ENCODE measurements at places on chromosomes 4 and X. TPM values are rescaled to one million over a fixed set of nuclear protein-coding genes. Genes with fewer than 3 reads are reported as not detected.

The GABRG1 gene
- 0.11 TPM for total RNA-seq

- DNase-seq, result no peak
Observed at GRCh38 chr4:157992038-157992705, 180.7 kb downstream of the GASK1B start.

GRCh38 chr4:18611026-18611425 lies 589.5 kb upstream of the LCORL start:
- DNase-seq, result no peak

GRCh38 chrX:54530357-54530900 lies 410 bp downstream of the GNL3L start:
- DNase-seq, result no peak

DNA sequence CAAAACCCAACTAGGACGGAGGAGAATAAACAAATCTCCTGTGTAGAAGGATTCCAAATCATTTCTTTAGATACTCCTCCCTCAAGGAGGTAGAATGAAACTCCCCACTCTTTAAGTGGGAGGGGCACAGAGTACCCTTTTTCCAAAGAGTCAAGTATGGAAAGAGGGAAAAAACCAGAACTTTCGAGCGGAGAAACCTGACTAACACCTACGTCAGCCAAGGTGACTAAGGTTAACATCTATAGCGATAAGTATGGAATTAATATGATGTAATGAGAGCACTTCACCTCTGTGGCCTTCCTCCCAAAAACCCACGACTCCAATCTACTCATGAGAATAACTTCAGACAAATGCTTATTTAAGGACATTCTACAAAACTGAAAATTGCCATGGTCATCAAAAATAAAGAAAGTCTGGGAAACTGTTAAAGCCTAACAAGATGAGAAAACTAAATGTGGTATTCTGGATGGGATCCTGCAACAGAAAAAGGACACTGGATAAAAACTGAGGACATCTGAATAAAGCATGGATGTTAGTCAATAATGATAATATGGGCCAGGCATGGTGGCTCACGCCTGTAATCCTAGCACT lies 157.0 kb upstream of the MAP3K15 start:
- DNase-seq, result no peak

DNA sequence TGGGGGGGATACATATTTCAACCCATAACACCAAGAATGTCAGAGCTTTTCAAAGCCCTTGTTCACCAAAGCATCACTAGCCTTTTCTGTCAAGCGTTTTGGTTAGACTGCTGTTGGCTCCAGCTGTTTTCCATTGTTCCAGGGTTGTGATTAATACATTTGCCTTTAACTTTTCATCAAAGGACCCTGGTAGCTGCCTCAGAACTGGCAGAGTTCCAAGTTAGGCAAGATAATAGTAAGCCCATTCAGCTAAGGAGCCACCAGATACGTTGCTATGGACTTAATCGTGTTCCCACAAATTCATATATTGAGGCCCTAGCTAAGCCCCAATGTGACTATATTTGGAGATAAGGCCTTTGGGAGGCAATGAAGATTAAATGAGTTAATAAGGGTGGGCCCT lies 37.1 kb downstream of the ENOPH1 start:
- no peak for DNase-seq

The POU3F4 gene
- 0.20 TPM for total RNA-seq

DNA sequence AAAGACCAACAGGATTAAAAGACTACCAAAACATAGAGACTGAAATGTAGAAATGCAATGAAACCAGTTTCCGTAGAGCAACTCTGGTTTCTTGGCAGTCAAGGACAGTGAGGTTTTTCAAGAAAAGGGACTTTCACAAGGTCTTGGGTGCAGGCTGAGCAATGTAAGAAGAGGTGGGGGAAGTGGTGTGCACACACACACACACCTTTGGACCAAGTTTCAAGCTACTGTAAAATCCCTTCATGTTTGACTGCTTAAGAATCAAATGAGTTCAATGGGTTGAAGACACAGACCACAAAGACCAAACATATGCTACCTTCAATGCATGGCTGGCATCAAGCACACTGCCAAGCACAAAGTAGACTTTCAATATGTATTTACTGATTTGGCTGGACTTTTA lies 17.8 kb upstream of the MCF2 start:
- DNase-seq, result no peak

DNA sequence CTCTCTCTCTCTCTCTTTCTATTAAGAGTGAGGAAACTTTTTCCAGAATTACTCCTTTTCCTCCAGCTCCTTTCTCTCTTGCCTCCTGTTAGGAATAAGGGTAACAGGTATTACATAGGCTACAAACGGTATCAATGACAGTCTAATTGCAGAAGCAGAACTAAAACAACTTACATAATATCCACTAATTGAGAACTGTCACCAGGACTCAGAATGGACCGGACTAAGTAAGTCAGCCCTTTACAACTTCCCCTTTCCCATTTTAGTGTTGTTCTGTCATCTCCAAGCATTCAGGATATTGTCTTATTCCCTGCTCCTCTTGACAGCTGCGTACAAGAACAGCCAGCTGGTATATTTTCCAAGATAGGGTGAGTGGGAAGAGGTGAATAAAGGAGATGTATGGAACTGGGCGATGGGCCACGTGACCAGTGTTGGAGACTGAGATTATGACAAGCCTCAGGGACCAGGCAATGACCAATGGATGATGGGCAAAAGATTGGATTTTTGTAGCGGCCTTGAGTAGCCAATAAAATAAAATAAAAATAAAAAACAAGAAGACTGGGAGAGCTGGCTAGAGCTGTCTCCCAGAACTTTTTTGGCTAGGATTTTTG lies 2.3 kb upstream of the FNIP2 start:
- no peak for DNase-seq

DNA sequence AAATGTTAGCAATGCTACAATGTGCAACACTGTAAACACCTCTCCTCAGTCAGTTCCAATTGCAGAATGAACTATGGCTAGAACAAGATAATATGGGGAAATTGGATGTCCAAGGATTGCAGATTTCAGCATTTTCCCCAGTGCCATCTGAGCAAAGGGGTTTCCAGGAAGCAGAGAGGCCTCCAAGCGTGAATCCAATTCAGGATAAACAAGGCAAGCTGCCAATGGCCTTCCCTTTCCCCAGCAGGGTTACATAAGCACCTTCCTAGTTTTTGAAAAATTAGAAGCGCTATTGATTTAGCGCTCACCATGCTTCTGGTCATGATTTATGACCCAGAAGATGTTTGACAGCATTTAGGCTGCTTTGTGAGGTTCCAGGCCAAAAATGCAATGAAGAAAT lies 223.0 kb upstream of the GATB start:
- DNase-seq, result no peak

The PDCL2 gene
- not detected for total RNA-seq

DNA sequence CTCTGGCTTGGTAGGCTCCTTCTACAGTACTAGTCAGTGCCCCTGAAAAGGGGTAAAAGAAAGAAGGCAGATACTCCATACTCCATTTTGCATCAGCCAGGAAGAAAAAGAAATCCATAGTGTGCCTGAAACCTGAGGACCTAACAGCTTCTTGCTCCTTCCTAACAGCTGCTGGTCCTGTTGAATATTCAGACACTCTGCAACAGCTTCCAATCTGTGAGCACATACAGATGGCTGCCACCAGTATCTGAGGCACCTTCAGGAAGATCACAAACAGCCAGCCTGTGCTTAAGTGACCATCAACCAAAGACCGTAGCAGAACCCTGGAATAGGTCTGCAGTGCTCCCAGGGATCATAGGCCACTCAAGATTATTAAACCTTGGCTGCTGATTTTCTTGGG lies 4.3 kb downstream of the GIMD1 start:
- DNase-seq, result no peak

The TMEM150C gene
- total RNA-seq, result 2.7 TPM

- DNase-seq, result no peak
Observed at GRCh38 chrX:130715299-130715698, 187.7 kb downstream of the ENOX2 start.

DNA sequence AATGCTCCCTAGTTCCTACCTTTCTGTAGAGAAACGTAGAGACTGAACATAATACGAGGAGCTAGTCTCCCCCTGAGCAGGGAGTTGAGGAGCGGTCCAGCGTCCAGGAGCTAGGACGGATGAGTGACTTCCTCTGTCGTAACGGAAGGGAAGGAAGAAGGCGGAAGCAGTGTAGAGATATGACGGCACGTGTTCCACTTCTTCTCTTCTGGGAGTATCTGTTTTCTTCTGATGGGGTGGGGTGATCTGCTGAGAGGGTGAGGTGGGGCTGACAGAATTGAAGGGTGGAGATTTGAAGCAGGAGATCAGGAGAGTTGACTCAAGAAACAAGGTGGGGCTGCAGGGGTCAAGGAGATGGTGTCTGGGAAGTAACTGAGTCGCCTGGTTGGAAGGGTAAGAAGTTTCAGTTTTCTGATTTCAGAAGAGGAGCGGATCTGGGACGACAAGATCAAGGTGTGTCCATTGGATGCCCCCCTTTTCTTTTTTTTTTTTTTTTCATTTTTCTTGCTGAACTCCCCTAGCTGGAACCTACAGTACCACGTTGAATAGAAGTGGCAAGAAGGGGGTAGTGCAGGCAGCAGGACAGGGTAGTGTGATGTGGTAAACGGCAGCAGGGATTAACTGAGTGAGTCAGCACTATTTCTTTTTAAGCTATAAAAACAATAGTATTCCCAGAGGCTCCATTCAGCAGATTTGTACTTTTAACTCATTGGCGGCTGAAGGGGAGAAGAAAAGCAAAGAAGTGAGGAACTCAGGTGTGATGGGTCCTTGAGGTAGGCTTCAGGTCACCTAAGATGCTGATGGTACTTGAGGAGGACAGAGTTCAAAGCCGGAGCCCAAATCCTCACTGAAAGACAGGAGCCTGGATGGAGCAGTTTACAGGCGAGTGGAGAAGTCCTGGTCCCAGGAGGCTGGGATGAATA lies 50.8 kb upstream of the SETD7 start:
- no peak for DNase-seq

GRCh38 chr4:8304827-8305695 lies 35.5 kb downstream of the HTRA3 start:
- DNase-seq, result no peak

- DNase-seq, result no peak
Observed at GRCh38 chr4:125739760-125740159, 425.0 kb downstream of the FAT4 start.

The SMR3B gene
- not detected for total RNA-seq

- no peak for DNase-seq
Observed at GRCh38 chr4:147805946-147806345, 74.1 kb downstream of the ARHGAP10 start.

The APBB2 gene
- 39.6 TPM for total RNA-seq

DNA sequence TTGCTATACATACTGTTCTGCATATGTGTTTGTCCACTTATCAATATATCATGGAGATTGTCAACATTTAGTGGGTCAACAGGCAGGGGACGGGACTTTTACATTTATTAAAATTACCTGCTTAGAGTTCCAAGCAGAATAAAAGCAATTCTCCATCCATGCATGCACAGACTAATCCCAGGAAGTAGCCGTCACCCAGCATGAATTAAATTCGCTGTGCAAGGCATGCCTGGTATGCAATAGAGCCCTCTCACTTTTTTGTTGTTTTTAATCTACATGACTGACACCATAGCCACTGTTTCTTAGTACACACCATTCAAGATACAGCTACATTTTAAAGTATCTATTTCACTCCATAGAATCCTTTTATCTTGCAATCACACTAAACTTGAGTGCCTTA lies 108.9 kb downstream of the USP46 start:
- no peak for DNase-seq

DNA sequence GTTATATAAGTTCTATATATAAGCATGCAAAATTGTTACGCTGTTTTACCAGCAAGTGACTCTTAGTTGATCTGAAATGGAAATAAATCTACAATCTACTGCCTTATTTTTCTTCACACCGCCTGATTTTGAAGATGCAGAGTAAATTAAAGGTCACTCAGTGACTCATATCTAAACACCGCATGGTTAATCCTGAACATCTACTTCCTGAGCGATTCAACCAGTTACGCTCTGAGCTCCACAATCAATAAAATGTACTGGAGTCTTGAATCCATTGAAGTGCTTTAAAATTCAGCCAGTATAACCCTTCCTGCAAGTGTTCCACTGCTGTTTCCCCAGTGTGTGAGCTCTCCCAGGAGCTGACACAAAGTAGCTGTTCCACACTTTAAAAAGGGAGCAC lies 192.8 kb downstream of the SLC7A11 start:
- no peak for DNase-seq

DNA sequence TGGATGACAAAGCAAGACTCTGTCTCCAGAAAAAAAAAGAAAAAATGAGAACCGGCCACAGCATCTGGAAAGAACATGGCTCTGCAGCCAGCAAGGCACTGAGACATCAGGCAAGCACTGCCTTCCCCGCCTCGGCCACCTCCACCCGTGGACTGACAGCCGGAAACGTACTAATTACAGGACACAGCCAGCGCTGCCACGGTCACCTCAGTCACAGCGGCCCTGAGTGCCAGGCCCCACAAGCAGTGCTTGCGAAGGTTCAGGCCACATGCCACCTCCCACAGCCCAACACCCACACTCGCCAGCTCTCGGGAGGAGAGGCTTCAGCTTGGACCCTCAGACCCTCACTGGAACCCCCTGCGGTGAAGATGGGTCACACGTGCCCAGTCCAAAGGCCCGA lies 16.8 kb downstream of the FAM53A start:
- no peak for DNase-seq

The LIMCH1 gene
- total RNA-seq, result 3.3 TPM

DNA sequence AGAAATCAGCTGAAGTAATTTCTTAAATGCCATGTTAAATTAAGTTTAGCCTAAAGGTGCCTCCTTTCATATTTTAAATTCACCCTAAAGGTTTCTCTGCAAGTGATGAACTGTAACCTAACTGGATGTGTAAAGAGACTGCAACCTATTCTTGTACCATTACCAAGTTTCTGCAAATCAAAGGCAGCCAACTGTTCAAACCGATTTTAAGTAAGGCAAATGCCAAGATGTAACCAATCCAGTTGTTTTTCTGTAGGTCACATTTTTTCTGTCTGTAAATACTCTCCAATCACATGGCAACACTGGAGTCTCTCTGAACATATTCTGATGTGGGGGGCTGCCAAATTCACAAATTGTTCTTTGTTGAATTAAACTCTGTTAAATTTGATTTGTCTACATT lies 42.4 kb upstream of the FGF2 start:
- DNase-seq, result no peak

- no peak for DNase-seq
Observed at GRCh38 chr4:147727476-147728028, 4.3 kb upstream of the ARHGAP10 start.

DNA sequence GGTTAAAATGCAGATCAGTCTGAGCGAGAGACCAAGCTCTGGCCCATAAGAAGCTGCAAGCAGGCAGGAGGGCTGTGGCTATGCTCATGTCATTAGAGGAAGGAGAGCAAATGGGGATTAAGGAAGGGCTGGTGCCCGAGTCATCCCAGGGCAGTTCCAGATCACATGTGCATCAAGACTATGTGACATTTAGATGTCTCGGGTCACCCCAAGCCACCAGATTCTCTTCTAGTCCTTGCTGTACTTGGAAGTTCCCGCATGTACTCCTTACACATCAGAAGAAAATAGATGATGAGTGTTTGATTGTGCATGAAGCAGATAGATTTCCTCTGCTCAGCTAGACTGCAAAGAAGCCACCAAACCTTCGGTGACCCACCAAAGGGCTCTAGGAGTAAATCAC lies 42.1 kb upstream of the KLHL34 start:
- DNase-seq, result no peak

The RHOXF2B gene
- total RNA-seq, result not detected

- DNase-seq, result no peak
Observed at GRCh38 chrX:10794203-10794630, 173.8 kb upstream of the MID1 start.

GRCh38 chr4:10619220-10619619 lies 65.3 kb downstream of the CLNK start:
- no peak for DNase-seq

The MAGIX gene
- 1.3 TPM for total RNA-seq

The FGF5 gene
- not detected for total RNA-seq

The XG gene
- 1.1 TPM for total RNA-seq

GRCh38 chr4:122816476-122816875 lies 10.2 kb upstream of the FGF2 start:
- no peak for DNase-seq
